Activated T-helper 1 cell treated with anti-CD3 and anti-CD28 coated beads, Interleukin-2, amount 50 U/mL, for 16 hours (primary cell): ENCODE measurements at places on chromosomes 5 and 9.
A peak's percentile ranks its signal among the peaks of the same experiment; 100 is the strongest.

DNA sequence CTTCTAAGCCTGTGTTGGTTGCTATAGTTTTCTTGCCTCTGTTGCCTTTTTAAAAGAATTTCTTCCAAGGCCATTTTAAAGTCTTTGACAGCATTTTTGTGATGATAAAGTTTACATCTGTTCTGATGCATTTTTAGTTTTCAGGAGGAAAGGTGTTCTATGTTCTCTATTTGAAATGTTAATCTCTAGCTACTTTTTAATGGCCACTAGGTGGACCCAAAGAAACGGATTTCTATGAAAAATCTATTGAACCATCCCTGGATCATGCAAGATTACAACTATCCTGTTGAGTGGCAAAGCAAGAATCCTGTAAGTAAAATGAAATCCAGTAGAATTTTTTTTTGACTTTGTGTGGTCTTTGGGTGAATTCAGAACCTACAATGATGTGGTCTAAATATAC is 60.2 kb downstream of the MELK start:
- no peak for DNase-seq

GRCh38 chr5:37738057-37738691 is 101.7 kb downstream of the GDNF start:
- DNase-seq: no peak

DNA sequence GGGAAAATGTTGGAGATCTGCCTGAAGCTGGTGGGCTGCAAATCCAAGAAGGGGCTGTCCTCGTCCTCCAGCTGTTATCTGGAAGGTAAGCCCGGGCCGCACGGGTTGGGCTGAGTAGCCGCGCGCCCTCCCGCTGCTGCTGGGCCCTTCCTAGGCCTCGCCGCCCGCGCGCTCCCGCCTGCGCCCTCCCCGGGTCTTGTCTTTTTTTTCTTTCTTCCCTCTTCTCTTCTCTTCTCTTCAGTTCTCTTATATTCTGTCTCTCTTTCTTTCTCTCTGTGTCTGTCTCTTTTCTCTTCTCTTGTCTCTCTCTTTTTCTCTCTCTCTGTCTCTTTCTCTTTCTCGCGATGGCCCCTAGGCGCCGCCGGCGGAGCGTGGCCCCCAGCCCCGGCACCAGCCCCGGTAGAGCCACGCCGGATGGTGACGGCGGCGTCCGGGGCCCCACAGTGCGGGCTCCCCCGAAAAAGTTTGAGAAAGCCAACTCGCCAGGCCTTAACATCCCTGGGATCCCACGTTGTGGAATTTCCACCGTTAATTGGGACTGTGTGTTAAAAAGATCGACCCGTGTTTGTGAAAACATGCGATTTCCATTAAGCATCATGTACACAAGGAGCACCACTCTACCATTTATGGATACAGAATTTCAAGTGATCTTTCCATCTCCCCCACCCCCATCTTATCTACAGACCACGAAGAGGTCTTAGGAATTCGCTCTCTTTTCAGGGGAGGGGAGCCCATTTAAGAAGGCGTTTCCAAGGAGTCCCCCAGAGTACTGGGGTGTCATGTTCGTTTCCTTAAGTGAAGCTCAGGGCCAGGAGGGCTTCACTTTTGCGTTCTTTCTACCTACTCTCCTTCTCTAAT is 616 bp downstream of the ABL1 start:
- DNase-seq: no peak

DNA sequence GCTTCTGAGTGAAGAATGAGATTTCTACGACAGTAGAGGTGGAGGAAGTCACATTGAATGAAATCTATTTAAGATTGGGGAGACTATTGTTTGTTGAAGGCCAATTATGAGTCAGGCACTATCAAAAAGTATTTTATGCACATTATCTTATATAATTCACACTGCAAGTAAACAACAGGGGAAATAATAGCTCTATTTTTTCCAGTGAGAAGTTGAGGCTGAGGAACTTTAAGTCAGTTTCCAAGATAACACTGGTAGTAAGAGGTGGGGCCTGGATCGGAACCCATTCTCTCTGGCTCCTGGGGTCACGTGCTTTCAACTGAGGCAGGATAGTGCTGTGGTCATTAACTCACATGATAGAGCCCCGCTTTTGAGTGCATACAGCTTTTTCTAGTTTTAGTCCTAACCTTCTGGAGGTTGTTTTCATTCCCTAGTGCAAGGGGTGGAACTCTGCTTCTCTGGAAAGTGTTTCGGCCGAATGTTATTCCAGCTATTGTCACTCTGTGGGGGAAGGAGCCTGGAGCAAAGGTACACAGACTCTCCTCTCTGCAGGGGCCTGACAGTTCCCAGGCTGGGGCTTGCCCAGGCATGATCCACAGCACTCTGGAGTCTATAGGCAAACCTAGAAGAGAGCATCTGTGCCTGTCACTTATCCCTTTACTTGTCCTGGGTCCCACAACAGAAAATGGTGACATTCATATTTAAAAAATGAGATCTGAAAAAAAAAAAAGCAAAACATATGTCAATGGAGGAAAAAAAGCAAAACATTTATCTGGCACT is 352.4 kb upstream of the ACTBL2 start:
- no peak for DNase-seq

GRCh38 chr5:61263561-61264272 is 68.3 kb upstream of the ZSWIM6 start:
- no peak for DNase-seq

GRCh38 chr5:10262995-10263394 is 12.9 kb downstream of the CCT5 start:
- DNase-seq: no peak

DNA sequence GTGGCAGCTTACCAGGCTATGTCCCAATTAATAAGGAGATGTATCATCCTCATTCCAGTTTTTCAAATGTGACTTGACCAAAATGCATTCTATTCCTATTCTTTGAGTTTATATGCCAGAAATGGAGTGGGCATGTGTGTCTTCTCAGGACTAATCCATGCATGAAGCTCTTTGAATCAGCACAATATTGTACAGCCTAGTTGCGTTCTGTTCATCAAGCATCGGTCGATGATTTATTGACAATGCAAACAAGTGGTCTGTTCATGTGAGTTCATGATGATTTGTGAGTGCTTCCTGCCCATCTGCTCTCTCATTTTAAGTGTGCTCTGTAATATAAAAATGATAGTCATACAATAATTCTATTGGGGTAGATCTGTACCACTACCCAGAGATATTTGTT is 48.3 kb downstream of the PALM2AKAP2 start:
- no peak for DNase-seq

- no peak for DNase-seq
These were observed at the start of gene PCAT7 for GRCh38 chr9:94554439-94555331. TSS of gene PCAT7 (plus strand) at chr9:94555083.

GRCh38 chr5:82586181-82586580 is 308.0 kb upstream of the RPS23 start:
- DNase-seq: no peak

GRCh38 chr5:91219803-91220371 is 163.2 kb downstream of the ARRDC3 start:
- no peak for DNase-seq

DNA sequence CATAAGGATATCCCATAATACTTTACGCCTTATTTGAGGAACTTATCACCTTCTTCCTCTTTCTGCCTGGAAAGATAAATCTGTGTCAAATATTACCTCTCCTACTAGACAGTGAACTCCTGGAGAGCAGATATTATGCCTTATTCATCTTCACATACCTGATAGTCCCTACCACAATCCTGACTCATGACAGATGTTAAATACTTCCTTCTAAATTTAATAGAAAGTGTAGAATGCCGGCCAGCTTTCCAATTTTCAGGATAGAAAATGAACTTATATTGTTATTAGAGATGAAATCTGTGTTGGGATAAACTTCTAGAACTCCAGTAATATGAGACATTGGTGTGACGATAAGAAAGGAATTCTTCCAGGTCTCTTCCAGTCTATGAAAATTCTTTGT is 89.0 kb downstream of the GCNT4 start:
- DNase-seq: no peak

GRCh38 chr5:156920042-156920860 is 42.8 kb downstream of the TIMD4 start:
- DNase-seq: peak; percentile 42

DNA sequence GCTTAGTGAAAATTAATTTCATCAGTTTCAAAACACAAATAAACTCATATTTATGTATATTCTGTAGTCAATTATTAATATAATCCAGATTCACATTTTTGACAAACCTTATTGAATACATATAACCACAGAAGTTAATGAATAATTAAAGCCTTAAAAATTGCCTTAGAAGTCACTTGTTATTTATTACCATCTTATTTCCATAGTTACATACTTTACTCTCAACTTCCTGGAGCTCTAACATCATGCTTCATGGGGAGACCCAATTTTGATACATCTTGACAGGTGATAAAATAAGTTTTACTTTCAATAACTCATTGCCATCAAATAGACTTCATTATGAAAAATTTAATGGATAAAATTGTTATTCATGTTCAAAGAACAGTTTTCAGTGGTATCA is 1038.7 kb downstream of the PTPRD start:
- no peak for DNase-seq

DNA sequence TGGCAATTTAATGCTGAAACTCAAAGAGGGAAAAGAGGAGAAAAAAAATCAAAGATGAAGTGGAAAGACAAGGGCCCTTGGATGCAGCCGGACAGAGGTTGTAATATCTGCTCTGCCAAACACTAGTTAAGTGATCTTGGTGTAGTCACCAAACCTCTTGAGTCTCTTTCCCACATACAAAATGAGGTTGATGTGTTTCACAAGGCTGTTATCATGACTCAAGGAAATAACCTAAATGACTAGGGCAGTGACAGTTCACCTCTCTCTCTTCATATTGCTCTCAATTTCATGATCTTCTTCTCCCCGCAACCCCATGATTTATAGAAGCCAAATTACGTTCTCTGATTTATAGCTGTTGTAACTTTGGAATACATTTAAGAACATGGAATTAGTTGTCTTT is 44.9 kb downstream of the PIK3R1 start:
- no peak for DNase-seq

- DNase-seq: no peak
These were observed 115.9 kb upstream of the FCN2 start for GRCh38 chr9:134764473-134765269.

- DNase-seq: no peak
These were observed 132.6 kb downstream of the XRCC4 start for GRCh38 chr5:83209963-83210362.

GRCh38 chr9:104776797-104777196 is 12.9 kb downstream of the NIPSNAP3B start:
- DNase-seq: no peak

DNA sequence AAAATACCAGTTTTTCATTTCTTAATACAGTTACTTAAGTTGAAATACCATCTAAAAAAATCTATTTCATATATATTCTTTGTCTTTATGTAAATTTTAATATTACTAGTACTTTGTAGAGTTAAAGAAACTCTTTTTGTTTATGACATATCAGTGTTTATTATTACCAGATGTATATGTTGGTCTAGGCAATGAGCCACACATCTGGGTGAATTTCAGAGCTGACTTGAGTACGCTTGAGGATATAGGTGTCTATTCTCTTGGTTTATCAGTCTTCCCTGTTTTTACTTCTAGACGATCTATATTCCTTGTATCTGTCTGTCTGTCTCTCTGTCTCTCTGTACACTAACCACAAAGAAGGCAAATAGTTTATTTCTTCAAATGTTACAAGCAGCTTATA is 2.9 kb downstream of the SMAD5 start:
- no peak for DNase-seq

GRCh38 chr9:33633636-33634035 is 109.6 kb downstream of the ANKRD18B start:
- no peak for DNase-seq

DNA sequence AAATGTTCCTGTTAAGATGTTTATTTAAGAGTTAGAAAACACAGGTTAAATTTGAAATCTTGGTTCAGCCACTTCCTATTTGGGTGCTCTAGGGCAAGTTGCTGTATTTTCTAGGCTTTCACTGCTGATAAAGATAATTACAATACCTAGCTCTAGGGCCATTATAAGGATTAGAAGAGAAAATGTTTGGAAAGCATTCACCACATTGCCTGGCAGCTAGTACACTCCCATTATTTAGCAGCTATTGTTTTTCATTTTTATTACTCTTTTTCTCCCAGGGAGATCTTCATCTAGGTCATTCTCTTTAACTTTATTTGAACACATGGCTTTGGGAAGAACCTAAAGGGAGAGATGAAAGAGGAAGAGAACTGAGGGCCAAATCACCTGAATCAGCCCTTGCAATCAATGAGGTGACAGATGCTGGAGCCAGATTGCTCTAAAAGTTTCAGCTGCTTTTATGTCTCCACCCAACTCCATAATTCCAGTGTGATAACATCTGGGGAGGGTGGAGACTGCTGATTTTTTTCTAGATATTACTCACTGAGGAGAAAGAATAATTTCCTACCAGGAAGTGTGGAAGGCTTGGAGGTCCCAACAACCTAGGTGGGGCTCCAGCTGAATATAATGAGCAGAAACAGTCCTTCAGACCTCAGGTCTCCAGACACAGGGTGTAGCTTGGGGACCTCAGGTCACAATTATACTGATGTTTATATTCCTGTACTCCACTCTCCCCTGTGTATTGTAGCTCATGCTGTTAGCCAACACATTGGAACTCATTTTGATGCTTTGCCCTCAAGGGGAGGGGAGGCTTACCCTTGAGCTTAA is 640.0 kb downstream of the RAB3C start:
- DNase-seq: no peak

GRCh38 chr9:138009803-138010690 is 132.5 kb downstream of the CACNA1B start:
- DNase-seq: no peak

- no peak for DNase-seq
These were observed 126.2 kb upstream of the ZNF608 start for GRCh38 chr5:124872615-124873014.

- DNase-seq: no peak
These were observed 111.7 kb upstream of the CXCL14 start for GRCh38 chr5:135690466-135690865.

DNA sequence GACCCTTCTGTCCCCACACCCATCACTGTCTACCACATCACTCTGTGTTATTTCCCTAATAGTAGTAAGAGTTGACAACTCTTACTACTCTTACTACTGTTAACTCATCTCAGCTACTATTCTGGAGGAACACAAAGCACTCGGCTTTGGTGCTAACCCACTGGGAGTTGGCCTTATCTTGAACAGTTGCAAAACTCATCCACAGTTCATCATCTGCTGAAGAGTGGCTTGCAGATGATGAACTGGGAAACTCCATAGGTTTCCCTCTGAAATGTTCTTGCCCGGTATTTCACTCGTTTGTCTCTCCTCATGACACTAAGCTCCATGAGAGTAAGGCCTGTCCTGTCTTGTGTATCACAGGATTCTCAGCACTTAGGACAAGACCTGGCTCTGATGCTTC is 221.4 kb downstream of the NR3C1 start:
- no peak for DNase-seq

DNA sequence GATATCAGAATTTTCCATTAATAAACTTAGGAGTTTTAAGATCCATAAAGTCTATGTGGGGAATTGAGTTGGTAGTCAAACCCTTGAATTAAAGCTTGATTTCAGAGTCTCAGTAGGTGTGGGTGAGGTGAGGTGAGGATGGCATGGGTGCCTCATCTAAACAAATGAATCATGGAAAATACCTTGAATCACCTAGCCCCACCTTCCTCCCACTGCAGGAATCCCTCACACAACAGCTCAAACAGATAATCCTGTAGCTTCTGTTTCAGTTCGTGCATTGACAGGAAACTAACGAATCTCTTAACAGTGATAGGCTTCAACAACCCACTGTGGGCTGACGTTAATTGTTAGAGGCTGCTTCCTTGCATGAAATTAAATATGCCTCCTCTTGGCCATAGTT is 185.0 kb downstream of the SREK1 start:
- DNase-seq: no peak

- no peak for DNase-seq
These were observed 13.6 kb downstream of the NNT start for GRCh38 chr5:43616535-43616934.

- no peak for DNase-seq
These were observed 15.9 kb downstream of the ANXA1 start for GRCh38 chr9:73167614-73168013.
